ENCODE measurements at places on chromosomes 3 and 15.
A peak's percentile ranks its signal among the peaks of the same experiment; 100 is the strongest.

GRCh38 chr3:77392181-77392580 lies 352.3 kb downstream of the ROBO2 start:
- peak; percentile 77 for DNase-seq

DNA sequence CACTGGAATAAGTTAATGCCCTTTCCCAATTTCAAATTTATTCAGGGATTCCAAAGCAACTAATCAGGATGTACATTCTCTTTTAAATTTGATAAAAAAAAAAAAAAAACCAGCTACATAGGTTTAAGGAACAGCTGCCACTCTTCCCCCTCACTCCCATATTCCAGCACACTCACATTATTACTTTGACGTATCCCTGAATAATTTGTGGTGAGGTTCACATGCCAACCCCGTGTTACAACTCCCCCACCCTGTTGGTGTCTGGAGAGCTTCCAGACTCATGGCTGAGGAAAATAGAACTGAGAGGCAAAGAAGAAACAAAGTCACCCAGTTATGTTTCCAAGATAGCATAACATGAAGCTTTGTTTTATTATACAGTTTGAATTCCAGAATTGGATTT lies 300.5 kb upstream of the MME start:
- DNase-seq = no peak

DNA sequence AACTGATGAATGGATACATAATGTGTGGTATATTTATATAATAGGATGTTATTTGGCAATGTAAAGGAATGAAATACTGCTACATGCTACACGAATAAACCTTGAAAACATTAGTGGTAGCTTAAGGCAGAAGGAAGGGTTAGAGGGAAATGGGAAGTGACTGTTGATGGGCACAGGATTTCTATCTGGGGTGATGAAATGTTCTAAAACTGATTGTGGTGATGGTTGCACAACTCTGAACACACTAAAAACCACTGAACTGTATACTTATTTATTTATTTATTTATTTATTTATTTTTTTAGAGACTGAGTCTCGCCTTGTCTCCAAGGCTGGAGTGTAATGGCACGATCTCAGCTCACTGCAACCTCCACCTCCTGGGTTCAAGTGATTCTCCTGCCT lies 24.8 kb upstream of the SHISA5 start:
- no peak for DNase-seq

- DNase-seq = peak; percentile 60
These were observed 22.6 kb downstream of the SFMBT1 start for GRCh38 chr3:53023072-53023823.

DNA sequence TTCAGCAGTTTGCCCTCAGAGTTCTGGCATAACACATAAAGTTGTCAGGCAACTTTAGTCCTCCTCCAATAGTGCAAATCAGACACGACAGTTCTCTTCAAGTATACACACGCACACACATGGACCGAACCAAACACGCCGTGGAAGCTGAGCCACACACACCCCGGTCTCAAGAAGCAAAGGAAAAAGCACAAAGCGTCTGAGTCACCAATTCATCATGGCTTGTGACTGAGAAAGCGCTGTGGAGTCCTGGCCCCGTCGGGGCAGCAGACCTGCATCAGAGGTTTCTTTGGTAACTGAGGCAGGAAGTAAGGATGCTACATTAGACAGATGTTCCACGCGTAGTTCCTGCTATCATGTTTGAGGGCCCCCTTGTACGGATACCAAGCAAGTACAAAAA lies 85.7 kb downstream of the VGLL4 start:
- DNase-seq = no peak

- DNase-seq = no peak
These were observed 7.1 kb downstream of the SCAMP2 start for GRCh38 chr15:74866090-74866489.

DNA sequence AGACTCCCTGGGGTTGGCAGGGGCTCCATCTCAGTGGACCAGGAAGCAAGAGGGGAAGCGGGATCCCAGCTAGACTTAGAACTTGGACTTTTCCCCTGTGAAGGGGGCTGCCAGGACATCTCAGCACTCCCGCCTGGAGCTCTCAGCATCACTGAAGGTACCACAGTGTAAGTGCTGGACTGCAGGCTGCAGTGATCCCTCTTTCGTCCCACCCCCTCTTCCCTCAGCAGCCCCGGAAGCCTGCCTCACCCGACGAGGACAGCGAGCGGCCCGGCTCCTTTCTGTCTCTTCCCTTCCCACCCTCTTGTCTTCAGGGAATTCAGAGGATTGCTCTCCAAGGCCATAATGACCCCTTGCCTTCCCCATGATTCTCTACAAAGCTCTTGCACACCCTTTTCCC lies 94.4 kb downstream of the ANP32A start:
- DNase-seq = no peak

DNA sequence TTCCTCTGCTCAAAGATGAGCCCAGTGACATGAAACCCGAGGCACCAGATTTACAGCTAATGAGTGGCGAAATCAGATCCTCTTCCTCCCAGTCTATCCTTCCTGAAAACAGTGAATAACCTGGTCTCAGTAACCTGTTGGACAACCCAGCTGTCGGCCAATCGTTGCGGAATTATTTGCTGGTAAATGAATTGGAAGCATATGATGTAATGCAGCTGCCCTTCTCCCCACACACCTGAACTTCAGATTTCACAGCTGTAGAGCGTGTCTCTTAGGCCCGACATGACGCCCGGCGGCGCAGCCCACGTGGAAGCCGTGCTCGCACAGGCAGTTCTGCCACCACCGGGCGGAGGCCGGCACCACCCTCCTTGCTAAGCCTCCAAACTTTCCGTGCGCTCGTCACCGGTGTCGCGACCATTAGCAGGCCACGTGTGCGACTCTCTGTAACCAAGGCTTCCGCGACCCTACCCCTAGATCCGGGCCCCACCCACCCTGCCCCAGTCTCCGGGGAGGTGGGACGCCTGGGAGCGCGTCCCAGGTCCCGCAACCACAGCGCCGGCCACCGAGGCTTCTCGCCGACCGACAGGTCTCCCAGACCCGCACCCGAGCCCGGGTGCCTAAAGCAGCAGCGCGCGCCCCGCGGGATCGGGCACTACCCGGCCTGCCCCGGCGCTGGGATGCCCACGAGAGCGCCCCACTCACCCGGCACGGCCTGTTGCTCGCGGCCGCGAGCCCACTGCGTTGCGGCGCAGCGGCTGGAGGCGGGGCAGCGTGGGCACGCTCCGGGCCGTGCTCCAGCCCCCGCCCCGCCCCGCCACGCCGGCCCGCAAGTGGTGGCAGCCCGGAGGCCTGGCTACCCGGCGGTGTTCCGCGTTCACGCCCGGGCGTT lies at the start of gene RIOX2:
Gene RIOX2, minus strand, starts transcription at position 753 of the 889 bp plus-strand sequence. CDS start 4,838 bp downstream, outside the sequence.
- peak; percentile 90 for DNase-seq

DNA sequence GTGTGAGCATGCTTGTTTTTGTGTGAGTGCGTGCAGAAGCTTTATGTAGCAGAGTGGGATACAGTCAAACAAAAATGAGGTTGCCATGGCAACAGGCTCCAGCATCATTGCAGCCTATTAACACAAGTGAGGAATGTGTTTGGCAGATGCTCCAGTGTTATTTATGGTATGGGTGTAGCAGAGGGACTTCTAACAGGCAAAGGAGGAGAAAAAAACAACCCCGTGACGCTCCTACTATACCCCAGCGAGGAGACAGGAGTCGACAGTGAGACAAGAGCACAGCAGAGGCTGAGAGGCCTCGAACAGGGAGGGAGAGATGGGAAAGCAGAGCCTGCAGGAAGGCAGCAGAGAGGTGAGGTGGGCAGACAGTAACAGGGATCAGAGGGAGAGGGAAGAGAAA lies 4.9 kb downstream of the ADCY5 start:
- DNase-seq = no peak

- no peak for DNase-seq
These were observed 223.3 kb upstream of the ADAMTS9 start for GRCh38 chr3:64911138-64911537.

DNA sequence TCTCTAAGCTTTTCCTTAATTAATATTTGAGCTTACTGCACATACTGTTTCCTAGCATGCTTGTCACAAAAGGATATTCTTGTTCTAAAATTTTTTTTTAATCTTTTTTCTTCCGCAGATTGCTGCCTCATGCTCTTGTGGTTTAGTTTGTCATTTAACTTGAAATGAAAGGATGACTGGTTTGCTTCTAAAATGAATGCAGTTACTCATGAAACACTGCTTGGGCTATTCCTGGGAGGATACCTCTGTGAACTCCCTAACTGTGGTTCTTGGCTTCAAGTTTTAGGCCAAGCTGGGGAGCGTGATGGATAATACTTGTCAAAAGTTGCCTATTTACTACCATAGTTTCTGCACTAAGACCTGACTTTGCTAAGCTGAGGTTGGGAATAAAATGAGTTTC lies 64.0 kb downstream of the USP13 start:
- DNase-seq = no peak

GRCh38 chr3:172119266-172119969 lies 80.0 kb downstream of the FNDC3B start:
- DNase-seq = no peak

- no peak for DNase-seq
These were observed 671.2 kb downstream of the SI start for GRCh38 chr3:164407111-164407510.

DNA sequence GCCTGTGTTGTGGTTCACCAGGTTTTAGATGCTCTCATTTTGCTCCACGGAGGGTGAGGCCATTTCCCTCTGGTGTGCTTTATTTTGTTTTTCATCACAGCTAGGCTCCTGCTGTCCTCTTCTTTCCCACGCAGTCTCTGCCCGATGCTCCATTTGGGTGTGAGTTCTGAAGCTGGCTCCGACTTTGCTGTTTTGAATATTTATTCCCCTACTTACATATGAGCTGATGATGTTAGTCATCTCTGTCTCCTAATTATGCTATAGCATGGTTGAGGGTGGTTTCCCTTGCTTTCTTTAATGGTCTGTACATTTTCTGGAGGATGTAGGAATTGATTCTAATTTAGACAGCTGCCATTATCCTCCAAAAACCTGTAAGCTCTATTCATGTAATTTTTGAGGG lies 168.1 kb upstream of the MYRIP start:
- no peak for DNase-seq

DNA sequence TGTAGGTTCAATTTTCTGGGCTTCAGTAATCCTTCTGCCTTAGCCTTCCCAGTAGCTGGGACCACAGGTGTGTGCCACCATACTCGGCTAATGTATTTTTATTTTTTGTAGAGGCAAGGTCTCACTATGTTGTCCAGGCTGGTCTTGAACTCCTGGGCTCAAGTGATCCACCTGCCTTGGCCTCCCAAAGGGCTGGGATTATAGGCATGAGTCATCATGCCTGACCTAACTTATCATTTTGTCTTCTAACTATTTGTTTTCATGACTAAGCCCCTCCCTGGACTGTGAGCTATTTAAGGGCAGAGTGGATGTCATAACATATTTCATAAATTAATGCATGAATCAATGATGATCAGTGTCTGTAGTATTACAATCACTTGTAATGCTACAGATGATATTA lies 56.1 kb upstream of the PIAS1 start:
- no peak for DNase-seq
